ENCODE measurements at places on chromosomes 1 and 21.
A peak's percentile ranks its signal among the peaks of the same experiment; 100 is the strongest.

- DNase-seq: peak; percentile 66
Observed at GRCh38 chr21:37073417-37074196, 553 bp downstream of the TTC3 start.

- no peak for DNase-seq
Observed at GRCh38 chr1:8597455-8597854, 220.0 kb downstream of the RERE start.

GRCh38 chr1:76901158-76901767 is 34.0 kb downstream of the ST6GALNAC5 start:
- peak; percentile 32 for DNase-seq

DNA sequence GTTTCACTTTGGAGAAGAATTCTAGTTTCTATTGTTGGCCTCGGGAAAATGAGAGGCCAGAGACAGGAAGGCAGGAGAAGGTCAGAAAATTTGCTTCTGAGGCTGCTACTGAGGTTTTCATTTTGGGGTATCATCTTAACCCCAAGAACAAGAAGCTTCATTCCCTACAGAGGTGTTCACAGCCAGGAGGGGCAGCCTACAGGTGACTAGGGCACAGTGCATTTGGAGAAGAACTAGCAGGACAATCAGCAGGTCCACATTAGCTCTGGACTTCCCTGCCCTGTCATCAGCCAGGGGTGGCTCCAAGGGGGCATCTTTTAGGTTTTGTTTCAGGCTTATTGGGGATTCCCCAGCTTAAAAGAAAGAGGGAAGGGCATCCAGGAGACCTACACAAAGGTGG is 12.1 kb upstream of the ZNF496 start:
- DNase-seq: no peak

DNA sequence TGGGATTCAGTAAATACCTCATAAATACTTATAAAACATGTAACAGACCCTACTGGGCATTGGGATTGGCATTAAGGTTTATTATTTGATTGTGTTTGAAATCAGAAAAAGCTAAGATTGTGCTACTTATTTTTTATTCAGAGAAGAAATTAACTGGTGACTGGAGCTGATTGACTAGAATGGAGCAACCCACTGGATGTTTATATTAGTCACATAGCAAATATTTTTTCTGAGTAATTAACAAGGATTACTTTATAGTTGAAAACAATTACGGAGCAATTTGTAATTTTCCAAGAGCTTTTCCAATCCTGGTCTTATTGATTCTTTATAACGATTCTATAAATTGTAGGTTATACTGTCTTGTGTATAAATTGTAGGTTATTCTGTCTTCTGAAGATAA is 208.7 kb downstream of the HLX start:
- no peak for DNase-seq

GRCh38 chr21:30880914-30881313 is 466 bp downstream of the KRTAP11-1 start:
- DNase-seq: no peak

GRCh38 chr1:214686497-214686896 is 83.5 kb downstream of the CENPF start:
- DNase-seq: no peak

DNA sequence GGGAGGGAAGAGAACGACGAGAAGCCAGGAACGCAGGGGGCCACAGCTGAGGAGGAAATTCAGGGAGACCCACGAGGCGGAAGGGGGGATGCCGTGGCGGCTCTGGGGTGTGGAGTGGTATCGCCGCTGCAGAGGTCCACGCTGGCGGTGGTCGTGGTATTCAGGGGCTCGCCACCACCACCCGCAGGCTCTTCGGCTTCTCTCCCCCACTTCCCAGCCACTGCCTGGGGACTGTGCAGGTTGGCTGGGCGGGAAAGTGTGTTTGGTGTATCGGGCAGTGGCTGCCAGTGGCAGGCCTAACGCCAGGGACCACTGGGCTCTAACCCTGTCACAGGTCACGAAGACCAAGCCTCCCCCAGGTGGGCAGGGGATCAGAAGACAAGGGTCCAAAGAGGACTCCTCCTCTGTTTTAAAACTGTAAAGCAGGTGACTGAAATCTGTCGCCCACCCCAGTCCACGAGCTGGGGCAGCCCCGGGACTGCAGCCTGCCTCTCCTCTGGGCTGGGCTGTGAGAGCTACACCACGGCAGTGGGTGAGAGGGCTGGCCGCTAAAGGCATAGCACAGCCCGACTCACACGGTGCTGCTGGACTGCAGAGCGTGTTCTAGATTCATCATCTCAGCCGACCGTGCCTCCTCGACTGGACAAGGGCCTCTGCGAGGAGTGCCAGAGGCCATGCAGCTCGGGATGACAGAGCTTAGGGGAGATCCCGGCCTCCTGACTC is 30.9 kb downstream of the SLC66A1 start:
- DNase-seq: no peak

DNA sequence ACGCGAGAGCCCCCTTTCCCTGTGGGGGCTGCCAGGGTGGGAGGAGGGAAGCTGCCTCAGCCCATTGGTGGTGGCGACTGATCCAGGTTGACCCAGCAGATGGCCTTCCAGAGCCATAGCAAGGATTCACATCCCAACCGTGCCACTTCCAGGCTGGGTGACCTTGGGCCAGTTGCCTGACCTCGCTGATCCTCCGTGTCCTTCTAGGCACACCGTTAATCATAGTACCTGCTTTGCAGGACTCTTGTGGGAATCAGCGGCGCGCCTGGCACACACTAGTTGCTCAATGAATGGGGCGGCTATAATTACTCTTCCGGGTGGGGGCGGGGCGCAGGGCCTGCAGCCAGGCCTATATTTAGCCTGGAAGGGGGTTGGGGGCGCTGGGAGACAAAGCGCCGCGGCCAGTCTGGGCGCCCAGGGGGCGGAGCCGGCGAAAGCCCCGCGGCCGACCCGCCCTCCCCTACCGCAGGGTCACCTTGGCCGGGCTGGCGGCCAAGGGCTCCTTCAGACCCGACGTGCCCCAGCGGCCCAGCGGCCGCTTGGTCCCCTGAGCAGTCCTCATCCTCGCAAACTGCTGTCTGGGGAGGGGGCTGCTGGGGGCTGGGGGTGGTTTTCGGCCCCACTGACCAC is 5.1 kb downstream of the HSPB7 start:
- peak; percentile 54 for DNase-seq

- no peak for DNase-seq
Observed at GRCh38 chr1:233480198-233480597, 133.7 kb upstream of the KCNK1 start.
